ENCODE measurements at places on chromosomes 6 and 20. TPM values are rescaled to one million over a fixed set of nuclear protein-coding genes. Genes with fewer than 3 reads are reported as not detected.

DNA sequence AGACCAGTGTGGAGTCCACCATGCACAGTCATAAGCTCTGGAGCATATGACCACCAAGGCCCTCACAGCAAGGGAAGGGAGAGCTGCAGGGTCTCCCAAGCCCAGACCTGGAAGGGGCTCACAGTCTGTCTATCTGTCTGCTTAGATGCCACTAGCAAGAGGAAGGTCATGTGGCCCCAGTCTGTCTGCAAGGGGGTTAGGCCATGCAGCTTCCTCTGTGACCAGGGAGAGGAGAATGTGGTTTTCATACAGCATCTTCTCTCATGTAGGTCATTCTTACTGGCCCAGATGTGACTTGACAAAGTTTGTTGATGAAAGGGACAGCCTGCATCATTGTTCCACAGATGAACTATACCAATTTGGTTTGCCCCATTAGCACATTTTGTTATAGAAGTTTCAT, 260.8 kb downstream of the FARS2 start:
- no peaks in the 10 kb centered on the region for H3K4me1 ChIP-seq
- H3K27ac ChIP-seq: no peak overlapping the region
- no peaks in the 10 kb centered on the region for H3K36me3 ChIP-seq
- DNase-seq: no peak
- no peak overlapping the region for H3K4me3 ChIP-seq

DNA sequence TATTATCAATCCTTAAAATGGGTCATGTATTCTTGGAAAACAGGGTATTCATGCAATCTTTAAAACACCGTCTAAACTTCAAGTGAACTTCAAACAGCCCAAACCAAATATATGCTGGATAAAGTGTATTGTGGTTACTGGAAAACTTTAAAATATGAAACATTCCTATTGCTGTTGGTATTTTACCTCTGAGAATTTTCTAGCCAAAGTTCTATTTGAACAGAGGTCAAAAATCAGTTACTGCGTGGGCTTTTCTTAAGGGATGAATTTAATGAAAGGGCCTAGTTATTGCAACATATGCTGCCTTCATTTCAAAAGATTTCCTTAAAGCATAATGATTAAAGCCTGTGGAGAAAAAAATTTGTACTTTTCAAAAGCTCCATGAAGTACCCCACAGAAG, 436.0 kb downstream of the PLCB1 start:
- no peaks in the 10 kb centered on the region for H3K4me1 ChIP-seq
- no peak for DNase-seq
- no peak overlapping the region for H3K27ac ChIP-seq
- no peak overlapping the region for H3K4me3 ChIP-seq

DNA sequence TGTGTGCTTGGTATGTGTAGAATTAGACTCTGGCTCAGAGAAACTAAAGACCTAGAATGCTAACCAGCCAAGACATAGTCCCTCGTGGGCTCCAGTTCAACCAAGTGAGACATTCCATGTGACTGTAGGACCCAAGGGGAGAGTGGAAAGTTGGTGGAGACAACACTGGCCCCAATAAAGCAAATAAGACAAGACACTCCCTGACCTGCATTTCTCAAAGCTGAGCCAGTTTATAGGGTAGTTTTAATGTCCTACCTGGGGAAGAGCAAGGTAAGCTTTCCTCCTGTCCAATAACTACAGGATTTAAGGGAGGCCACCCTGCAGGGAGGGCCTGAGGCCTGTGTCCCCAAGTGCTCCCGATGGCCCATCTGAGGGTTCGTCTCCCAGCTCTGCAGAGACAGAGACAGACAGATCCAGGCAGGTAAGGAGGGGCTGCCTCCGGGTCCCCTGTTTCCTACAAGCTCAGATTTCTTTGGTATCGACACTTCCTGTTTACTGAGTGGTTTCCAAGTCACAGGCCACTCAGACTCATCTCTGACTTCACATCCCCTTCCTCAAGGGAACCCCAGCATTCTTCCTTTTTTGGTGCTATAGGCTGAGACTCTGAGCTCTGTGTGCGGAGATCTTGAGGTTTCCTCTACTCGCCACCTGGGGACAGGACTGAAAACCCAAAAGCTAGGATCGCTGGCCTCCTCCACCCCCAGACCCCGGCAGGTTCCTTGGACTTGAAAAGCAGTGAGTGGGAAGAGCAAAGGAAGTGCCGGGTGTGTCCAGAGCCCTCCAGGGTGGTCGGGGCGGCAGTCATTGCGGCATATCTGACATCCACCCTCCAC, 92.4 kb downstream of the PRND start:
- peak; percentile 32 for DNase-seq
- H3K4me3 ChIP-seq: no peak overlapping the region
- H3K4me1 ChIP-seq: peaks cover 4% of the 10 kb centered on the region
- no peak overlapping the region for H3K27ac ChIP-seq
- no peaks in the 10 kb centered on the region for H3K36me3 ChIP-seq

DNA sequence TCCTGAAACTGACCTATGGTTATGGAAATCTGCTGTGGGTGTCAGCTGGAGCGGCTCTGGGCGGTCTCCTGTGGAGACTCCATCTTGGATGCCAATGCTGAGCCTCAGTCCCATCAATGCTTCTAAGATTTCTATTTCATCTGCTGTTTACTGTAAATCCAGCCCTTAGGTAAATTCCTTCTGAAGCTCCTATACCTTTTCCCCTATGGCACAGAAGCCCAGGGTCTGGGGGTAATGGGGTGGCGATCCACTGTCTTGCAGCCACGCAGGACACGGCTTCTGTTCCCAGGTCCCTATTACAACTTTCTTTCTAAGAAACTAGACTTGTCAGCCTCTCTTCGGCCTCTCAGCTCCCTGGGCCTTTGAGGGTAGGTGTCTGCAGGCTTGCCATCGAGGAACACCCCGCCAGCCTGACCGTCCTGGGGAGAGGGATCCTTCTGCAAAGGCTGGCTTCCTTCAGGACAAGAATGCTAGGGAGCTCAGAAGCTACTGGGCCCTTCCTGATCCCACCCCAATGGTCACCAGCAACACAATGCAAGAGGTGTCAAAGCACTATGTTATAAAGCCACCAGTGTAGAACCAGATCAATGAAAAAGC, 6.4 kb downstream of the CST3 start:
- no peaks in the 10 kb centered on the region for H3K27me3 ChIP-seq
- H3K4me3 ChIP-seq: no peak overlapping the region
- no peaks in the 10 kb centered on the region for H3K36me3 ChIP-seq
- H3K27ac ChIP-seq: no peak overlapping the region

PI16 gene
- not detected for total RNA-seq

DNA sequence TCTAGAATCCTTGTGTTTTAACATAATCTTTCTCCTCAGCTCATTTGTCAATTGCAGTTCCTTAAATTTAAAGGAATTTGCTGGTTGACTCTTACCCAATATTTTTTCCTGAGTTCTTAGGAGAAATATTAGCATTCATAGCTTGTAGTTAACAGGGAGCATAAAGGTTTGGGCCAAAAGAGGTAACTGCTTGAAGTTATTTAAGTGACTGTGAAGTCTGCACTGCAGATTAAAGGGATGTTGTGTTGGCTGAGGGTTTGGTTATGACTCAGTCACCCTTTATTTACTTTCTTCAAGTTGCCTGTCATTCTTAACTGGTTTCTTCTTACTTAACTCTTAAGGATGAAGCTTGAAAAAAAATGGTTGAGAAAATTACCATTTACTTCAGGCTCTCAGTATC, 220.3 kb upstream of the LAMP5 start:
- H3K36me3 ChIP-seq: no peaks in the 10 kb centered on the region
- H3K27ac ChIP-seq: no peak overlapping the region
- no peaks in the 10 kb centered on the region for H3K27me3 ChIP-seq
- H3K4me1 ChIP-seq: no peaks in the 10 kb centered on the region
- no peak overlapping the region for H3K4me3 ChIP-seq
- no peak for DNase-seq
